Naive thymus-derived CD8-positive, alpha-beta T cell (primary cell): ENCODE measurements at places on chromosomes 2 and 18. TPM values are rescaled to one million over a fixed set of nuclear protein-coding genes. Genes with fewer than 3 reads are reported as not detected.

CNGA3 gene
- not detected for total RNA-seq

DNER gene
- not detected for total RNA-seq

GRCh38 chr18:57621246-57621604 is 411 bp downstream of the NARS1 start:
- no peak for DNase-seq

DNA sequence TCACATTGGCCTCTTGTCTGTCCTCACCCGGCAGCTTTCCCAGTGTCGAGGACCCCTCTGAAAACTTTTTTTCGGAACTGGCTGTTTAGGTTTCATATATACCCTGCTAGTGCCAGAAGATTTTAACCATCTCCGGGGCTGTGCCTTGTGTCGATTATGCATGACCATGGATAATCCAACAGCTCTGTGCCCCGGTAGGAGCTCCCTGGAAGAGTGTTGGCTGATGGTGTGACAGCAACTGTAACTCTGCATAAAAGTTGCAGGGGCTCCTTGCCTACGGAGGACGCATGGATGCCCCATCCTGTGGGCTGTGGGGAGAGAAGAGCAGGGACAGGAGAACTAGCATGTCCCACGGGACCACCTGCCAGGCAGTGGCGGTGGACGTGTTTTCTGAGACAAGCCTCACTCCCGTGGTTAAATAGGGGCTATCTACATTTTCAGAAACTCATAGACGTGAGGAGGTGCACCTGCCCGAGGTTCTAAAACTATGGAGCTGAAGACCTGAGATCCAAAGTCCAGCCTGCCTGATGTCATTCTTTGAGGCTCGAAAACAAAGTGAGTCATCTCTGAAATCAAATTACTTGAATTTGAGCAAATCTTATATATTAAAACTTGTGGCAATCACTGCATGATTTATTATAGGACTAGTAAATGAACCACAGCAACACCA is 437.2 kb upstream of the HS6ST1 start:
- DNase-seq: no peak

CHRNA1 gene
- total RNA-seq: not detected

- no peak for DNase-seq
Observed at GRCh38 chr2:238644095-238645081, 203.5 kb upstream of the TWIST2 start.

- no peak for DNase-seq
Observed at GRCh38 chr2:16767789-16768476, 102.3 kb upstream of the CYRIA start.

TXNDC2 gene
- total RNA-seq: not detected

DNA sequence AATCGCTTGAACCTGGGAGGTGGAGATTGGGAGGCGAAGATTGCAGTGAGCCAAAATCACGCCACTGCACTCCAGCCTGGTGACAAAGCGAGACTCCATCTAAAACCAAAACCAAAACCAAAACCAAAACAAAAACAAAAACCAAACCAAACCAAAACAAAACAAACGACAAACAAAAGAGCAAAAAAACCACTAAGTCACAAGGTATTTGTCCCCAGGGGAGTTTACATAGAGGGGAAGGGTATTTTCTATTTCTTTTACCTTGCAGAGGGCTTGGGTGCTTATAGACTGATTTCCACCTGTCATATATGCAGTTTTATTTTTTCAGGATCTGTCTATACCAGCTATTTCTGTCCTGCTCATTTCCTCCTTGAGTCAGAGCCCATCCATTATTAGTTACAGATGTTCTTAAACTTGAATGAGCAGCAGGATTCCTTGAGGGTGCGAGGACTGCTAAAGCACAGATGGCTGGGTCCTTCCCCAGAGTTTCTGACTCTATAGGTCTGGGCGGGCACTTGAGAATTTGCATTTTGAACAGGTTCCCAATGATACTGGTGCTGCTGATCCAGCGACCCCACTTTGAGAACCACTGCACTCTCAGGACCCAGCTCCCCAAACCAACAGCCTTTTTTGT is 102.2 kb upstream of the UXS1 start:
- no peak for DNase-seq

GRCh38 chr2:205734436-205735037 is 52.2 kb downstream of the NRP2 start:
- no peak for DNase-seq

GRCh38 chr2:41160439-41160838 is 708.5 kb upstream of the SLC8A1 start:
- no peak for DNase-seq

DSG4 gene
- total RNA-seq: not detected

- DNase-seq: peak; percentile 35
Observed at GRCh38 chr18:48952287-48953103, 1.7 kb upstream of the SMAD7 start.

GRCh38 chr2:6864923-6865345 is 773 bp downstream of the CMPK2 start:
- no peak for DNase-seq

DNA sequence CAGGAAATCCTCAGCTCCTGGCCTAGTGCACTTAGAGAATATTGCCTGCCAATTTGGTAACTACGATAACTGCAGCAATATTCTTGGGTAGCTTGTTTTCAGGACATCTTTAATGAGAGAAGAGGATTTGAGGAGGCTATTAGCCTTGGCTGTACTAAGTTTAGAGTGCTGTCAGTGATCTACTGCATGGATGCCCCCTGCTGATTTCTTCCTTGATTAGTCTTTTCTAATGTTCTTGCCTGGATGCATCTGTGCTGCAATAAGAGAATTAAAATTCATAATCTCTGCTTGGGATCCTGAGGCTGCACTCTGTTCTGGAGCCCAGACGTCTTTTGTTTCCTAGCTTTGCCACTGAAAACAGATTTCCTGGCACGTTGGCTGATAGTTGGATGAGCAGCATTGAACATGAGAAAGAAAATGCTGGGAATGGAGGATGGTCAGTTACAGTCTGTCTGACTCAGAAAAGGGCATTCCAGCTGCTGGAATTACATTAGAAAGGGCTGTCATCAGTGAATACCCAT is 115.4 kb downstream of the CCDC85A start:
- DNase-seq: no peak

GRCh38 chr2:37080266-37080665 is 3.9 kb downstream of the HEATR5B start:
- DNase-seq: no peak

DNA sequence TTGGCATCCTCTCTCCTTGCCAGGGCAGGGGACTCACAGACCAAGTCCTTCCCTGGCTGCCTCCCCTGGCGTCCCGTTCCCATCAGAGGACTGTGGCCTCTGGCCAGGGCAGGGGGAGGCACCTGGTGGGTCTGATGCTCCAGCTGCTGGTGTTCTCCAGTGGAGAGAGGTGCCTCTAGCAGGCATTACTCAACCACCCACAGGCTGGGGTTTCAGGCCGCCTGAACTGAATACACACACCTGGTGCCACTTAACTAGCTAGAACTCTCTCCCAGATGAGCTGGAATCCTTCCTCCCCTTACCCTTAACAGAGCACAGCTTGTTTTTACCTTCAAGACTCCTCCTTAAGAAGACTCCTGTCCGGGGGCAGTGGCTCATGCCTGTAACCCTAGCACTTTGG is 37.7 kb upstream of the CNGA3 start:
- DNase-seq: no peak

DNA sequence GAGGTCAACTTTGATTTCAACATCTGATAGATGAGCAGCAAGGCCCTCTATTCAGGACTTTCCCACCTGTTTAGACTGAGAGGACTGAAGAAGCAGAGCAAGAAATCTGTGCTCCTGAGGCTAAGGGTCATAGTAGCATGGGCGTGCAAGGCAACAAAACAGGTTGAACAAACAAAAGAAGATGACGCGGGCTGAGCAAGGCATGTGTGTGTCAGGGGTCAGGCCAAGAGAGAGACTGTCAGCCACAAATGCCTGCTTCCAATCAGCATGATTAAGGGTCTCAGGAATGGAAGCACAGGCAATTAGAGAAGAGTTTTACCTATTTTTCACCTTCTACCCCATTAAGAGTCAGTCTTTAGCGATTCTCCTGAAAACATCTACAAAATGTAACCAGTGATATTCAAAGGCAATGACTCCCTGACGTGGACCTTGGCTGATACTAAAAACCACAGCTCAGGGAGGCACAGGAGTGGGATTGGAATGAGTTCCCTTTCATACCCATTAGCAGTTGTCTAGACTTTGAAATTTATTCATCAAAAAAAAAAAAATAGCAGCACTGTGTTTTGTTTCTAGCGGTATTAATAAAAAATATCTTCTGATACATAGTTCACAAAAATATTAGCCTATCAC is 81.9 kb downstream of the DYNAP start:
- DNase-seq: no peak

- no peak for DNase-seq
Observed at GRCh38 chr2:13110825-13111224, 394.1 kb downstream of the TRIB2 start.

FSIP2 gene
- total RNA-seq: 0.58 TPM

GRCh38 chr2:155690785-155691184 is 641.7 kb downstream of the NR4A2 start:
- DNase-seq: no peak

PLCL1 gene
- 8.8 TPM for total RNA-seq

DNA sequence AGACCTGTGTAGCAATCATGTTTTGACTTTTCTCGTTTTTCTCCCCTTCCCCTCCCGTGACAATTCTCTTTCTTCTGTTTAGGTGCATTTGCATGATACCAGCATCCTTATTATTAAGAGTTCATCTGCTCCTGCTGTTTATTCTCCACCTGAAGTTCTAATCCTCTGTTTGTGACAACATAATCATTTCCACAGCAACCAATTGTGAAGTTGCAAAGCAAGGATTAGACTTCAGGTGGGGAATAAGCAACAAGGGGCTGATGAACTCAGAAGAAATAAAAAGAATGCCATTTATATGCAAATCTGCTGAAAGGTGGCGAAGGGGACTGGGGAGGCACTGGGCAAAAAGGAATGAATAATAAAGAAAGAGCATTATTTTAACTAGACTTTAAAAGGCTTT is 124.8 kb upstream of the LINC00305 start:
- DNase-seq: no peak

AP1S3 gene
- total RNA-seq: 2.5 TPM

FLACC1 gene
- 8.4 TPM for total RNA-seq

DNA sequence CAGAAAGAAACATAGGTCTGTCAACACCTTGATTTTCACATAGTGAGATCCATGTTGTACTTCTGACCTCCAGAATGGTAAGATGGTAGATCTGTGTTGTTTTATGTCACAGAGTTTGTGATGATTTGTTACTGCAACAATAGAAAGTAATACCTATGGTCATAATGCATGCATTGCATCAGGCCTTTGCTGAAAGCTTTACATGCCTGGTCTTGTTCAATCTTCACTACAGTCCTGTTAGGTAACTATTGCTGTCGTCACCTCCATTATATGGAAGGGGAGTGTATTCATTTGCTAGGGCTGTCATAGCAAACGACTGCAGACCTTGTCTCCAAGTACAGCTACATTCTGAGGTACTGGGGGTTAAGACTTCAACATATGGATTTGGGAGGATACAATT is 243.5 kb downstream of the ANAPC1 start:
- no peak for DNase-seq

GRCh38 chr18:78642296-78642951 is 337.2 kb upstream of the SALL3 start:
- no peak for DNase-seq
